ENCODE measurements at places on chromosomes 16 and 17.

GRCh38 chr16:33059206-33059605 lies 134.8 kb upstream of the TP53TG3C start:
- DNase-seq: no peak

- DNase-seq: no peak
Measured at GRCh38 chr16:11946433-11946832, 4.6 kb upstream of the NPIPB2 start.

DNA sequence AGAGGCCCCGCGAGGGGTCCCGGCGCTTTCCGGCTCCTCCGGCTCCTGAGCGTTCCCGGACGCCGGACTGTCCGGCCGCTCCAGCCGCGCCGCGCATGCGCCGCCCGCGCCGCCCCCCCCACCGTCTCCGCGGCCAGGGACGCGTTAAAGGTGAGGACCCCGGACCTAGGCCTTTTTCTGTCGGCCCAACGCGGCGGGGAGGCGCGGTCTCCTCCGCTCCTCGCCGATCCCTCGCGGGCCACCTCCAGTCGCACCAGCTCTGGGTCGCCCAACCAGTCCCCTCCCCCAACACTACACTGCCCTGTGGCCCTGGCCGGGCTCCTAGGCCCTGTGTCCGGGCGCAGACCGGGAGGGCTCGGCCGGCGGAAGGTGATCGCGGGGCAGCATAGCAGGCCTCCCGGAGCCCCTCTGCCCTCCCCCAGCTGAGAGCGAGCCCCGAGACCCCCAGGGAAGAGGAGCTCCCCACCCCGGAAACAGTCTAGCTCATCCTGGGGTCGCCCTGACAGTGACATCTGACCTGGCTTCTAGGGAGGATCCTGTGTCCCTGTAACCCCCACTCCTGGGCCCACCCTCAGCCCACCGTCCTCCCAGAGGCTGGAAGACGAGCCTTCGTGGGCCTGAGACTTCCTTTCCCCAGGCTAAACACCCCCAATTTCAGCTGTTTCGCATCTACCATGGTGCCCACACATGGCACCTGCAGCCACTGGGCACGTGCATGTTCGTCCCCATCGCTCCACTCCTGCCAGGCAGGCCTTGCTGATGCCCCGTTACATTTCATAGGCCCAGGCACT lies 14.7 kb upstream of the BCAR1 start:
- no peak for DNase-seq

DNA sequence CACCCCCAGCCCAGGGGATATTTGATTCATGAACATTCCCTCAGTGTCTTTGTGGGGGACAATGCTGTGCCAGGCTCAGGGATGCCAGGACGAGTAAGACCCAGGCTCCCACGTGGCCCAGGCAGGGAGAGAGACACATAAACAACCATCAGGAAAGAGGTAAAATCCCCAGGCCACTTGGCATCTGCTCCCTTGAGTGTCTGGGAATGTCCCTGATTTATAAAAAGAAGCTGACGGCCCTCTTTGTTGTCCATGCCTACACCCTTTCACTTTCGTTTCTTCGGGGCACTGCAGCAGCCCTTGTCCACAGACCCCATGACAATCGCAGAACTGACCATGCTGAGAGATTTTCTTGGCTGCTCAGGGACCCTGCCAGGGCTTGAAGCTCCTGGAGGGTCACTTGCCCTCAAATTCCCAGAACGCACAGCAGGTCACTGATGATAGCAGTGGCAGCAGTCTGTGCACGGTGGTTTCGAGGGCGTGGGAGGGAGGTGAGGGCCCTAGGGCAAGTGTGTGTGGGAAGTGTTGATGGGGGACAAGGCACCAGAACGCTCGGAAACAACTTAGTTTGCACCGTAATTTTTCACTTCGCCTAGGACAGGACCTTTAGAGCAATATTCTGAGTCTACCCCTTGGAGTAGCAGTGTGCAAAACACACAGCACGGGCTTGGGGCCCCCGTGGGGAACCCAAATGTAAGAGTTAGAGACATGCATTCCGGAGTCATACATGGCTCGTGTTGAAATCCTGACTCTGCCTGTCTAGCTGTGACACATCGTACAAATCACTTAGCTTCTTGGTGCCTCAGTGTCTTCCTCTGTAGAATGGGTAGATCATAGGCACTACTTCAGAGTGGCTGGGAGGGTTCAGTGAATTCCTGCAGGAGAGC lies 4.7 kb downstream of the NOD2 start:
- no peak for DNase-seq

DNA sequence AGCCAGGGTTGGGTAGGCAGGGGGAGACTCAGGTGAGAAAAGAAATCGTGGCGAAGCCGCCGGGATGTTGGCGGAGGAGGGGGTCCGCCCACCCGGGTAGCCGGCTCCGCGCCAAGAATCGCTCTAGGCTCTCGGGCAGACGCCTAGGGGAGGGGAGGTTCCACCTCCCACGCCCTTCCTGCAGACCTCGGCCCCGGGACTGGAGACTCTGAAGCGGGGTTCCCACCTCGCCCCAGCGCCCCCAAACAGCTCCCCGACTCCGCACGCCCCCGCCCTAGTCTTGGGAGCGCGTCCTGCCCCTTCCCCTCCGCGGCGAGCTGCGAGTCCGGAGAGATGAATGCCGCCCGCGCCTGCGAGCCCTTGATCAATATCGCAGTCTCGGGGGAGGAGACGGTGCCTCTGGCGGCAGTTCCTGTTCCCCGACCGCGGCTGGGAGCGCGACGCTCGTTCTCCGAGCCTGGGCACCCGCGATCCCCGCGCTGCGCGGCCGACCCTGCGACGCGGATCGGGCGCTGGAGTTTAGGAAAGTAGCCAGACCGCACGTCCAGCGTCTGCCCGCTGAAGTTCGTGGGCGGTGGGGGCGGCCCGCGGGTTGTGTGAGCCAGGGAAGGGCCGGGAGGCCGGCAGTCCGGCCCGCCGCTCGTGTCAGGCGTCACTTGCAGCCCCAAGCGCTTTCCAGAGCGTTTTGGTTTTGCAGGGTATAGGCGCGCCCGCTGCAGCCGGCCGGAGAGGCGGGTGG lies 790 bp downstream of the CRHR1 start:
- no peak for DNase-seq

DNA sequence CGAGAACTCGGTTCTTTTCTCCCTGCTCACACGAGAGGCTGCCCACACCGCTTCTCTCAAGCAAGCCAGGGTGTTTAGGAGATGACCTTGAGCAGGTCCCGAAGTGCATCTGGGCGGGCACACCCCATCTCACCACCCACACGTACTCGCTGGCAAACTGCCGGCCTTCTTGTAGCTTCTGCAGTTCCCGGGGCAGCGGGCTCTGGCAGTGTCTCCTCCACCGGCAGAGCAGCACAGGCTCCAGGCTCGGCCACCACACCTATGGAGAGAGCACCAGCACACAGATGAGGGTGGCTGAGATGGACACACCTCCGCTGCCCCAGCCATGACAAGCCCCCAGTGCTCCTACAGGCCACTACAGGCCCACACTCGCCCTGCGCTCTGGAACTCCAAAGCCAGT lies 23.5 kb downstream of the ZNF276 start:
- no peak for DNase-seq

DNA sequence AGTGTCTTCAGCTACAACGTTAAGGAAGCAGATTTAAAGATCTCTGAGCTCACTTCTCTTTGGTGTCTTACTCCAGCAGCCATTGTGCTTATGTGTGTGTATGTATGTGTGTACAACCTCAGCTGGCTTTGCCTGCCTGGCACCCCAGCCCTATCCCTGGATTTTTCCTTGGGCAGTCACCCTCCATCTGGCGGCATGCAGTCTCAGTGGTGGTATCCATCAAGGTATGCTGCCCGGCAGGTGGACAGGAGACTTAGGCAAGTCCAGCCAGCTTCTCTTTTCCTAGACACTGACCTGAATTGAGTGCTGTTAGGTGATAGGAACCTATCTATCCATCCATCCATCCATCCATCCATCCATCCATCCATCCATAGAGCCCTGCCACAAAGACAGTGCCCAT lies 280.8 kb upstream of the CCL2 start:
- no peak for DNase-seq

DNA sequence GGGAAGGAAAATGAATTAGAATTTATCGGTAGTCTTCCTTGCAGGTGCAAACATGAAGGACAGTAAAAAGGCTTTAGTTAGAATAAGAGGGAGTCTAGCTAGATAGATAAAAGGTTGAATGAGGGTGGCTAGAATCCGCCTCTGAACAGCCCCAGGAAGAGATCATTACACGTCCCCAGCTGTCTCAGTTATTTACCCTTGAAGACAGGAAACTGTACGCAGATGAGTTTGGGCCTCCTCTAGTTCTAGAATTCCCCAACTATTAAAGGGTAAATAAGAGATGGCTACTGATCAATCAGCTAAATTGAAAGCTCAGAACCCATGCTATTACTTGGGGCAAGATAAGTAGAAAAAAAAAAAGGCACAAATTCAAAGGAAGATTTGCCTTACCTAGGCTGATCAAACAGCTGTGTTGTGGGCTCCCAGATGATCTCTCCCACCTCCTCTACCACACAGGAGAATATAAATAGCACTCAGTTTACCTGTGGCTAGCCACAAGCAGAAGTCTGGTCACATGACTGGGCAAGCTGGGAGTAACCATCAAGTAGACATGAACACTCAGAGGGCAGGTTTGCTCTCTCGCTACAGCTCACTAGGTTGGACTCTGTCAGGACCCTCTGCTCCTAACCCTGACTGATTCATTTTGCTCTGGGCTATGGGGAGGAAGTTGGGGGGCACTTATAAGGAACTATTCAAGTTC lies 17.0 kb downstream of the FAM117A start:
- DNase-seq: no peak

DNA sequence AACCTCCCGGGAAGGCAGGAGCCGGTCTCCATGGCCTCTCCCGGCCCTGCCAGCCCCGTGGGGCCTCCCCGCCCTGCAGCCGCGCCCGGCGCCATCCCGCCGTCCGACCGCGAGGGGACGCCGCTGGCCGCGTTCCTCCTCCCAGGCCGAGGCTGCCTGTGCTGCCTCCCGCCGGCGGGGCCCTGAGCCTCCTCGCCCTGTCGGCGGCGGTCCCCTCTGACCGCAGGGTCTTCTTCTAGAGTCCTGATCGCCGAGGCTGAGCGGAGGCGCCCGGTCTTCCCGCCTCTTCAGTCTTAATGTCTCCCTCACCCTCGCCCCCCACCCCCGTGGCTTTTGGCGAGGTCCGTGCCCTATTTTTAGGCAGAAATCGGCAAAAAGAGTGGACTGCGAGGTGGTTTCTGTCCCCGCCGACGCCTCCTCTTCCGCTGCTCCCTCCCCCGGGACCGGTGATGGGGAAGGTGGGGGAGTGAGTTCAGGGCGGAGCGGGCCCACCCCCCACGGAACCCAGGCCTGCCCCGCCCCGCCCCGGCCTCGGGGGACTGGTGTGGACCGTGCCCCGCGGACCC lies 794 bp upstream of the CPNE7 start:
- no peak for DNase-seq

GRCh38 chr16:4307215-4308037 lies 8.4 kb upstream of the GLIS2 start:
- peak; percentile 94 for DNase-seq

GRCh38 chr17:61289408-61290385 lies 109.9 kb upstream of the TBX2 start:
- no peak for DNase-seq

DNA sequence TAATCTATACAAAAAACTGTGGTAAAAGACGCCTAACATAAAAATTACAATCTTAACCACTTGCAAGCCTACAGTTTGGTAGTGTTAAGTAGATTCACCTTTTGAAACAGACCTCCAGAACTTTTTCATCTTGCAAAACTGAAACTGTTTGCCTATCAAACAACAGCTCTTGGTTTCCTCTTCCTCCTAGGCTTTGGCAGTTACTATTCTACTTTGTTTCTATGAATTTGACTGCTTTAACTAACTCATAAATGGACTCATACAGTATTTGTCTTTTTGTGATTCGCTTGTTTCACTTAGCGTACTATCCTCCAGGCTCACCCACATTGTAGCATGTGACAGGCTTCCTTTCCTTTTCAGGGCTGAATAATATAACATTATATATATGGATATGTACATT lies 97.0 kb downstream of the PRKCA start:
- no peak for DNase-seq

DNA sequence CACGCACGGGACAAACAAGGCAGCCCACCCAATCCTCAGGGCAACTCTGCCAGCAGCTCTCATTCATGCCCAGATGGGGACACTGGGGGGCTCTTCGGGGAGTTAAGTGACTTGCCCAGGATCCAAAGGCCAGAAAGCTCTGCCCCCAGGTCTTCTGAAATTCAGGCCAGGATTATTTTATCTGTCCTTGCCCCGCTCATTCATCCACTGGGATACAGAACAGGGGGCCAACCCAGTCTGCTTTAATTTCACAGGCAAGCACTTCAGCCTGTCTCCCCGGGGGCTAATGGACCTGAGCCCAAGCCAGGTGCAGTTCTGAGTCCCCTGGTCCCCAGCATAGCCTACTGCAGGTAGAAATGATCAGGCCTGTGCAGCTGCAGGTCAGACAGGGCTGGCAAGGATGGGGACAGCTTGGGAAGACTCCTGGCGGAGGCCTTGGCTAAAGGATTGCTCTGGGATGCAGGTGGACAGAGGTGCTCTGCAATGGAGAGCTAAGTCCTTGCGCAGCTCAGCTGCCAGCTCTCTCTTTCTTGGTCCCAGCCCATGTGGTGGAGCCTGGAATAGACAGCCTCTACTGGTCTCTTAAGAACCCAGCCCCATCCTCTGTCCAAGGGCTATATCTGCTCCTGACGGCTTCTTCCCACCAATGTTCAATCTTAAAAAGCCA lies 766 bp upstream of the B3GNT9 start:
- DNase-seq: no peak

DNA sequence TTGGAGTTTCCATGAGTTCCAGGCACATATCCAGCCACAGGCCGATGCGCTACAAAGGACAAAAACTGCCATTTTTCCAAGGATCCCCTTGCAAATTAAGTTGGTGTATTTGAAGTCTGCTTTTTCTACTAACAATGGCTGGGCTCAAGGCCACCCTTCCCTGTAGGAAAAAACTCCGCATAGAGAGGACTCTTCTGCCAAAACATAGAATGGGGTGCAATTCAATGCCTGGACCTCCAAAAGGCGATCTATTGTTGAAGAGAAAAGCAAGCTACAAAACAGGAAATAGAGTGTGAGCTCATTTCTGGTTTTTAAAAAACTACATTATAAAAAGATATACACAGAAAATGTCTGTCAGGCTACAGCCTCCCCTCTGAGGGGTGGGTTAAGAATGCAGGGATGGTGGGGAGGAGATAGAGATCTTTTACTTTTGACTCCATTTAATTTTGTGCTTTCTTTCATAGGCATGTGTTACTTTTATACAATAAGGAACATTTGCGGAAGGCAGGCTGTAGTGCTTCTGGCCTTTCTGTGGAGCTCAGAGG lies 22.9 kb upstream of the PRSS54 start:
- DNase-seq: no peak

DNA sequence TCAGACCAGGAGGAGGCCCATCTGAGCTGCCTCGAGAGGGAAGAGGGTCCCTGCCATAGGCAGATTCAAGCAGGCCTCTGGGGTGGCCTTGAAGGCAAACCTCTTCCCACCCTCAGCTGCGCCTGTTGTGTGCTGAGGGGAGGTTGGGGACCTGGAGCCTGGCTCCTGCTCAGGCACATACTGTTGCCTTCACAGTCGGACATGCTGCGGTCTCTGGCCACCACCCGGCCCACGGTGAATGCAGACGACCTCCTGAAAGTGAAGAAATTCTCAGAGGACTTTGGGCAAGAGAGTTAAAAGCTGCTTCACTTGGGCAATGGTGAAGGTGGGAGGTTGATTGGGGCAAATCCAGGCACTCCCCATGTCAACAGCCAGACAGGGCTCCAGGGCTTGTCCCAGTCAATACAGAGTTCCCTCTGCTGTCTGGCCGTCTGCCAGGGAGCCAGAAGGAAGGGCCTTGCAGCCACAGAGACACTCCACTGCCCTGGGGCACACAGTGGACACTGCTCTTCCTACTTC lies 6.3 kb downstream of the PDF start:
- no peak for DNase-seq

- DNase-seq: no peak
Measured at GRCh38 chr16:4087990-4088577, 28.2 kb downstream of the ADCY9 start.
